Naive thymus-derived CD8-positive, alpha-beta T cell (primary cell): ENCODE measurements at places on chromosomes 7 and 10.

DNA sequence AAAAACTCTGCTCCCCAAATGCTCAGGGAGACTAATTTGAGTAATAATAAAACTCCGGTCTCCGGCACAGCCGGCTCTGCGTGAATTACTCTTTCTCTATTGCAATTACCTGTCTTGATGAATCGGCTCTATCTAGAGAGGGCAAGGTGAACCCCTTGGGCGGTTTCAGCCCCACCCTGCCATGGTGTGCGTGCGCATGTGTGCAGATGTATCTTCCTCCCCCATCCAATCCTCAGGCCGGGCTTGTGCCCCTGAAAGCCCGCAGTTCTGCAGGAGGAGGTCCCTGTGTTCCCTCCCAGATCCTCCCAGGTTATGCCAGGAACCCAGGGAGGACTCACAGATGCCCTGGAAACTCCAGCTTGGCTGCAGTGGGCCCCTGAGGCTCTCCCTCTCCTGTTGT lies 48.3 kb upstream of the MYL10 start:
- no peak for DNase-seq
- no peaks in the 10 kb centered on the region for H3K4me1 ChIP-seq
- H3K27me3 ChIP-seq = no peaks in the 10 kb centered on the region
- H3K27ac ChIP-seq = no peak overlapping the region

- peaks cover 27% of the 10 kb centered on the region for H3K27me3 ChIP-seq
- no peak overlapping the region for H3K4me3 ChIP-seq
- H3K4me1 ChIP-seq = no peaks in the 10 kb centered on the region
- peaks cover 2% of the 10 kb centered on the region for H3K36me3 ChIP-seq
- H3K27ac ChIP-seq = no peak overlapping the region
Measured at GRCh38 chr10:75335191-75335590, 66.4 kb downstream of the ZNF503 start.

- no peak overlapping the region for H3K4me3 ChIP-seq
- peaks cover 8% of the 10 kb centered on the region for H3K27me3 ChIP-seq
- no peak overlapping the region for H3K27ac ChIP-seq
- DNase-seq = no peak
- peaks cover 9% of the 10 kb centered on the region for H3K4me1 ChIP-seq
- no peaks in the 10 kb centered on the region for H3K36me3 ChIP-seq
Measured at GRCh38 chr7:22447762-22448161, 52.2 kb downstream of the STEAP1B start.

- no peak for DNase-seq
- H3K4me1 ChIP-seq = no peaks in the 10 kb centered on the region
- H3K27me3 ChIP-seq = no peaks in the 10 kb centered on the region
- H3K36me3 ChIP-seq = no peaks in the 10 kb centered on the region
- no peak overlapping the region for H3K27ac ChIP-seq
Measured at GRCh38 chr10:55500931-55501559, 700.0 kb upstream of the PCDH15 start.

GRCh38 chr7:12398186-12398585 lies 5.5 kb downstream of the VWDE start:
- peaks cover 4% of the 10 kb centered on the region for H3K36me3 ChIP-seq
- no peak overlapping the region for H3K27ac ChIP-seq
- H3K4me1 ChIP-seq = no peaks in the 10 kb centered on the region
- DNase-seq = no peak
- H3K4me3 ChIP-seq = no peak overlapping the region

- peaks cover 2% of the 10 kb centered on the region for H3K36me3 ChIP-seq
- no peaks in the 10 kb centered on the region for H3K4me1 ChIP-seq
- no peak overlapping the region for H3K4me3 ChIP-seq
- H3K27ac ChIP-seq = no peak overlapping the region
- no peaks in the 10 kb centered on the region for H3K27me3 ChIP-seq
- DNase-seq = no peak
Measured at GRCh38 chr7:153370092-153370491, 610.5 kb downstream of the ACTR3B start.

DNA sequence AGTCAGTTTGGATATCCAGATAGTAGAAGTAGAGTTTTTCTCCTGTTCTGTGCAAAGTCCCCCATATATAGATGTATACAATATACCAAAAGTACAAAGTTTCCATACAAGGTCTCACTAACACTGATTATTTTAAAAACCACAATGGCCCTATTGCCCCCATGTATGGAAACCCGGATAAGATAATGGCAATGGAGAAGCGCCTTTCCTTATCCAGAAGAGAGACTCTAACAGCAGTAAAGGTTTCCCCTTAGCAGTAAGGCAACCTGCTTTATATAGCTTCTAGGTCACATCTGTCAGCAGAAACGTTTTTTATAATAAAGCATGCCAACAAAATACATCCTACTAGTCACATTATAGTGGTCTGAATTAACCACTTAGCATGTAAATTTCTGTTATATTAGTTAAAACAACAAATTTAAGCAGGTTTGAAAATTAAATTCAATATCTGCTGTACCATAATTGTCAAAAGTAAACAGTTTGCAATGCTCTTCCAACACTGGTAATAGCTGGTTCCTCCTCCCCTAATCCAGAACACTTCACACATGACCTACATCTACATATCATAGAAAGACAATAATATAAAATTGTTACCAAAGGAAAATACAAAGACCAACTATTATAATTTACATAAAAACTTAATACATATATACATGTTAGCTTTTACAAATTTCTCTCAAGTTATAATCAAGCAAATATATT lies 22.4 kb downstream of the USP6NL start:
- H3K27ac ChIP-seq = no peak overlapping the region
- H3K27me3 ChIP-seq = no peaks in the 10 kb centered on the region
- no peak for DNase-seq
- H3K4me1 ChIP-seq = peaks cover 42% of the 10 kb centered on the region
- H3K4me3 ChIP-seq = no peak overlapping the region

GRCh38 chr7:30941582-30942323 lies 22.0 kb upstream of the GHRHR start:
- H3K36me3 ChIP-seq = no peaks in the 10 kb centered on the region
- no peaks in the 10 kb centered on the region for H3K4me1 ChIP-seq
- no peak for DNase-seq
- no peak overlapping the region for H3K27ac ChIP-seq
